Fibroblast of skin of left quadriceps (primary cell): ENCODE measurements at places on chromosomes 16 and 17.

- DNase-seq: no peak
Measured at GRCh38 chr16:2438121-2438520, 8.9 kb downstream of the CCNF start.

DNA sequence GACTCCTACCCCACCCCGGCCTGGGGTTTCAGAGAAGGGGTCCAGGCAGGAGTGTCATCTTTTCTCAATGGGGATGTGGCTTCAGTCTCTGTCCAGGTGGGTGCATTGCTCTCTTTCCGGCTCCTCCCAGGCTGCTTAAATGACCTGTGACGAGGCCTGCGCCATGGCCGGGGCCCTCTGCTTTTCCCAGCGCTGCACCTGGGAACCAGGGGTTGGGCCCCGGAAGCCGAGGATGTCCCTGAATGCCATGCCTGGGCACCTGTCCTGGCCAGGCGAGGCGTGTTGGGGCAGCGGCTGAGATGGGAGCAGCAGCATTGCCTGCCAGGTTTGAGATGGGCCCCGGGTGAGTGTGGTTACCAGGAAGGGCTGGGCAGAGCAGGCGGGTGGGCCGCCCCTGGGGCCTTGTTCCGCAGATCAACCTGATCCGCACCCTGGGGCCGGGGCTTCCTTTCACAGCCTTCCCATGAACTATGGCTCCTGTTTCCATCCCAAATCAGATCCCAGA, 147.4 kb downstream of the SEC14L1 start:
- no peak for DNase-seq

DNA sequence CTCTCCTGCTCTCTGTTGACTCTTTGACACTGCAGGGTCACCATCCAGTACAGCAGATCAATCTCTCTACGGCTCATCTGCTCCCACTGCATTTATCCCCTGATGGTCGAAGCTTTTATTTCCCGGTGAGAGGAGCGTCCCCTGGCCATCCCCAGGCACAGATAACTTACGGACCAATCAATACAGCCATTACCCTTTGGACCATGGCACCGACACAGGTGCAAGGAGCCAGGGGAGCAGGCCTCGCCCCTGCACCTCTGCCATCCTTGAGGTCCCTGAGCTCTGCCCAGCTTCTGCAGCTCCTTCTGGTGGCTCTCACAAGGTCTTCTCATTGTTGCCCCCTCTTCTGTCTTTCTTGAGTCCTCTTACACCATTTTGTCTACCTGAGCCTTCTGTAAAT, 115.6 kb downstream of the SDK2 start:
- no peak for DNase-seq

GRCh38 chr17:35101036-35101435, 18.6 kb downstream of the RAD51D start:
- DNase-seq: no peak

- DNase-seq: no peak
Measured at GRCh38 chr16:11410376-11411058, 65.3 kb downstream of the RMI2 start.

DNA sequence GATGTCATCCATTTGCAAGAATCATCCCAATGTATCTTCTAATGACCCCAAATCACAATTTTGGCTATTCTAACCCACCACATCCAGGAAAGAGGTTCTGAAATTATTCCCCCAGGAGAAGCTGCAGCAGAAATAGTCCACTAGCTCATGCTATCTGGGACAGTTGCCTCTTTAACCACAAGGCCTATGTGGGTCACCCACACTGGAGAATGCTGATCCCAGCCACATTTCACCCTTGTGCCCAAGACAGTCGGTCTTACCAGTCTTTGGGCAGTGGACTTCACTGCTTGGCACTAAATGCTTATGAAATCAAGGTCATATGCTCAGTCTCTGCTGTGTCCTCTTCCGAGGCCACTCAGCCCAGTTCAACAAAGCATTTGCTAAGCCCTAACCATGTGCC, 27.0 kb downstream of the ABCC12 start:
- DNase-seq: no peak

- DNase-seq: no peak
Measured at GRCh38 chr17:55259684-55260111, 5.1 kb upstream of the HLF start.

GRCh38 chr17:8038954-8039610, at the start of gene ALOX15B:
Gene ALOX15B, plus strand, starts transcription at chr17:8039059. Its CDS starts 97 bp downstream, at chr17:8039156.
- no peak for DNase-seq

- no peak for DNase-seq
Measured at GRCh38 chr17:44549686-44550085, 7.6 kb upstream of the FZD2 start.

GRCh38 chr17:80424261-80424660, 9.3 kb downstream of the ENDOV start:
- no peak for DNase-seq

GRCh38 chr16:48608452-48608851, 1.5 kb downstream of the N4BP1 start:
- DNase-seq: no peak

DNA sequence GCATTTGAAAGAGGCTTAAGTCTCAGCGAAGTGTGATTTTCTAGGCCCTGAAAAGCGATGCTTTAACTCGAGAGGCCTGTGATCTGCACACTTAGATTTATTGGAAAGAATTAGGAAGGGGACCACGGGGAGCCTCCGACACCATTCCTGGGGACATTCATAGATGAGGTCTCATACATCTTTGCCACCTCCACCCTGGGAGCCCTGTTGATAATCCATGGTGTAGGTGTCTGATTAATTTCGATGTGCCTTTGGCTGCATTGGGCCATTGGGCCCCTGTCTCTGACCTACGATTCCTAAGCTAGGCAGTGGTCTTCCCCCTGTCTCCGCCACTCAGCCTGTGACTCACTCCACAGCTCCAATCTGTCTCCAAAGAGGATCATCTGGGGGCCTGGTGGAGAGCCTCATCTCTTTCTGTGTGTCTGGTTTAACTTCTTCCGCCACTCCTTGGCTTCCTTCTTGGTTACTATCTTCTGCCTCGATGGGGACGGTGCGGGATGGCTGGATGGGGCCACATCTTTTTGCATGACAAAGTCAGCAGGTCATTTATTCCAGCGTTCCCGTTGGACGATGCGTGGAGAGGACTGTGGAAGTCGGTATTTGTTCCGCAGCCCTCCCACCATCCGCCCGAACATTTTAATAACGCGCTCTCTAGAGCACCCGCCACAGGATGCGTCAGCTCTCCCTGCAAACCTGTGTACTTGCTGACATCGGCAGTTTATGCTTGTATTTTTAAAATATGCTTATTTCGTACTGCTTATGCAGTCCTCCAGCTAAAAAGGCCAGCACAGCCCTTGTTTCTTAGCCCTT, 109.3 kb downstream of the IRX3 start:
- DNase-seq: no peak
